NCI-H526 treated with DMSO at 0.1 percent for 48 hours (cell line): ENCODE measurements at places on chromosomes 6 and 20.

DNA sequence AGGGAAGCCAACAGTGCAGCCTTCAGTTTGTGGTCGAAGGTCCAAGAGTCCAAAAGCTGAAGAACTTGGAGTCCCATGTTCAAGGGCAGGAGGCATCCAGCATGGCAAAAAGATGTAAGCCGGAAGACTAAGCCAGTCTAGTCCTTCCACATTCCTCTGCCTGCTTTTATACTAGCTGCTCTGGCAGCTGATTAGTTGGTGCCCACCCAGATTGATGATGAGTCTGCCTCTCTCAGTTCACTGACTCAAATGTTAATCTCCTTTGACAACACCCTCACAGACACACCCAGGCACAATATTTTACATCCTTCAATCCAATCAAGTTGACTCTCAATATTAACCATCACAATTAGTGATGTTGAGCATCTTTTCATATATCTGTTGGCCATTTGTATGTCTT is 23.1 kb upstream of the PHIP start:
- DNase-seq, result no peak

DNA sequence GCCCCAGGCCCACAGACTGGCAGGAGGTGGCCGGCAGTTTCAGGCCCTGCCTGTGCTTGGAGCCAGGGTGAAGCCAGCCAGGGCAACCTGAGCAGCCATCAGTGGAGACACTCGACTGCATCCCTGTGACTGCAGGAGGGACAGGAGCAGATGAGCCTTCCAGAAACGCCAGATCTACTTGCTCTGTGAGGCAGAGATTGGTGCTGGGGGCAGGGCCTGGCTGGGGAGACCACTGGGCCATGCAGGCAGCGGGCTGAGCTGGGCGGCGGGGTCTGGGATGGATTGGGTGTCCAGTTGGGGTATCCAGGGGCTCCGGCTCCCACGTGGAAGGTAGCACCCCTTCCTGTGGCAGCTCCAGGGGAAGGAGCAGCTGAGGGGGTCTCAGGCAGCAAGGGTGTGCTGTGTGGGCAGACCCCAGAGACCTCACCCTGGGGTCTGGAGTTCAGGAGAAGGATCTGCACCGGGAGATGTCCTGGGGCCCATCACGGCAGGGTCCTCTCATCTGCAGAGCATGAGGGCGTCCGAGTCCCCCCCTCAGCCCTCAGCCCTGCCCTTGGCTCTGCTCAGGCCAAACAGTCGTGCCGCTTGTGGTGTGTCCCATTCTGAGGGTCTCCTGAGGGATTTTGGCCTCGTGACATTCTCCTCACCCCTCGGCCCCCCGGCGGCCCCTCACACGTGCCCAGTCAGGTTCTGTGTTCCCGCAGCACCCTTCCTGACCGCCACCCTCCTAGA is 334.9 kb downstream of the TAF4 start:
- DNase-seq, result no peak

DNA sequence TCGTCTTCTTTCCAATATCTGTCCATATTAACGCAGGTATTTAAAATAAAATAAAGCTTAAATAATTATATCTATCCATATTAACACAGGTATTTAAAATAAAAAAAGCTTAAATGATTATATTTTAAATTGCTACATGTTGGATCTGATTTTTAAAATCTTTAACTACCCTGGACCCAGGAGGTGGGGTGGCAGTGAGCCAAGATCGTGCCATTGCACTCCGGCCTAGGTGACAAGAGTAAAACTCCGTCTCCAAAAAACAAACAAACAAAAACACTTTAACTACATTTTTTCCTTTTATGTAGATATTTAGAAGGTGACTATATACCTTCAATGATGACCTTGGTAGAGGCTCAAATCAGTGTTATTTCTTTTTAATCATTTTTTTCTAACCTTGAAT is 211.9 kb downstream of the GRIK2 start:
- no peak for DNase-seq

DNA sequence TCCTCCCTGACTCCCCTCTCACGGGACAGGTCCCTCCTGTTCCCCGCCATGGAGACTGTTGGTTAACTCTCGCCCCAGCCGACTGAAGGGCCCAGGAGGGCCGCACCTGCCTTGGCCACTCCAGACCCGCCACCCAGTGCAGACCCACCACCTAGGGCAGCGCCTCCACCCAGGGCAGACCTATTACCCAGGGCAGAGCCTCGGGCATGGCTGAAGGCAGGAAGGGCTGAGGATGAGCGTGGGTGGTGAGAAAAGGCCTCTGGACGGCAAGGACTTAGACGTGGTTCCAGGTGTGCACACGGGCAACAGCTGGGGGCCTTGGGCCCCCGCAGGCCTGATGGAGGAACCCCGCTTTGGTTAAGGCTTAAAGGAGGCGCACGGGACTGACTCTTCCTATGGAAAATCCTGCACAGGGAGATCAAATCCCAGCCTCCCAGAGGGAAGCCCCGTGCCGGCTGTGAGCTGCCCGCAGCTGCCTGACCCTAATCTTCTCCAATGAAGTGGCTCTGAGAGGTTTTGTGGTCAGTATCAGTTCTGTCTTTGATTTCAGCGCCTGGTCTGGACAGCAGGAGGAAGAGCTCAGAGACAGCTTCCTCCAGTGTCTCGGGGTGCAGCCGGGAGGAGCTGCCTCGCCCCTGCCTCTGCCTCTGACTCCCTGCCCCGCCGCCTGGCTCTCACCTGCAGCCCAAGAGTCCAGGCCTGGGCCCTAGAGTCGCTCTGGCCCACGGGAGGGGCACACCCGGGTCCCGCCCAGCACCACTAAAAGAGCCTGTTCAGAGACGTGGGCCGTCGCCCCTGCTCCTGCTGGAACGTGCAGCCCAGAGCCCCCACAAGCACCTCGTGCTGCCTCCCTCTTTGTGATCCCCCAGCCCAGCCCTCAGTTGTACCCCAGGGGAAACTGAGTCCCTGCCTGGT is 12.1 kb upstream of the CHRNA4 start:
- no peak for DNase-seq

GRCh38 chr6:72081871-72082270 is 195.5 kb downstream of the RIMS1 start:
- no peak for DNase-seq

DNA sequence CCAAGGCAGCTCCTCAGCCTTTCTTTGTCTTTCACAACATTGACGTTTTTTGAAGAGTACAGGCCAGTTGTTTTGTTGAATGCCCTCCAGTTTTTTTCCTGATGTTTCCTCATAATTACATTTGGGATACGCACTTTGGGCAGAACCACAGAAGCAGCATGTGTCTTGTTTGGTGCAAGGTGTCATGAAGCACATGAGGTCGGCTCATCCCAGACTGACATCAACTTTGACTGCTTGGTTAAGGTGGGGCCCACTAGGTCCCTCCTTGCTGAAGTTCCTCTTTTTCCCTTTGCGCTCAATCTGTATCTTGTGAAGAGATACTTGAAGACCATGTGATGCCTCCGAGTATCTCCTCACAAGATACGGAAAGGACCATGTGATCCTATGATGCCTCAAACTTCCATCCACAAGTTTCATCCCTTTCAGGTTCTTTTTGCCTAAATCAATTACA is 10.5 kb downstream of the SNAI1 start:
- DNase-seq, result no peak

DNA sequence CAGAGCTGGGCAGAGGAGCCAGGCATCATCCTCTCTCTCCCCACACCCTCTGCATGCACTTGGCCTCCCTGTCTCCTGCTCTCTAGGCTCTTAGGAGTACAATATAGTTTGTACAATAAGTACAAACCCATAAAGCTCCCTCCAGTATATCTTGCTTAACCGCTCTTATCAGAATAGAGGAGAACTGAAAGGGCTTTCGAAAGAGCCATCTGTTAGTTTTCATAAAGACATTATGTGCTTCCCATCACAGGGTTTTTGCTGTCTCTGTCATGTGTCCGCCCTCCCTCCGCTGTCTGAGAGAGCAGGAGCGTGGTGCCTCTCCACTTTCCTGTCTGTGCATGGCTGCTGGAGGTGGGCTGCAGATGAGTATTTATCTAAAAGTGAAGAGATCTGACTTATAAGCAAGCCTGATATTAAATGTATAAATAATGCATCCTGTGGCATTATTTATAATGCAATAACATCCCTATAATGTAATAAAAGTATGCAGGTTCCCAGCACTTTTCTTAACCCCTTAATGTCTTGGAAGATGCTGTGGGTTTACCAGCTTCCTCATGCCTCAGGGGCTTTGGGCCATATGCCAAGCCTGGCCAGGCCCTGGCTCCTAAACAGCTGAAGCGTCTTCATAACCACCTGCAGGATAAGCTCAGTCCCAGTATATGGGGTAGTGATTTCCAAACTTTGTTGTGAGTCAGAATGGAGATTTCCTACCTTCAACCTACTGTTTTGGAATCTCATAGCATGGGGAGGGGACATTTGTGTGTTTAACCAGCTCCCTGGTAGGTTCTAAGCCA is 297.1 kb downstream of the DHX35 start:
- DNase-seq, result no peak

DNA sequence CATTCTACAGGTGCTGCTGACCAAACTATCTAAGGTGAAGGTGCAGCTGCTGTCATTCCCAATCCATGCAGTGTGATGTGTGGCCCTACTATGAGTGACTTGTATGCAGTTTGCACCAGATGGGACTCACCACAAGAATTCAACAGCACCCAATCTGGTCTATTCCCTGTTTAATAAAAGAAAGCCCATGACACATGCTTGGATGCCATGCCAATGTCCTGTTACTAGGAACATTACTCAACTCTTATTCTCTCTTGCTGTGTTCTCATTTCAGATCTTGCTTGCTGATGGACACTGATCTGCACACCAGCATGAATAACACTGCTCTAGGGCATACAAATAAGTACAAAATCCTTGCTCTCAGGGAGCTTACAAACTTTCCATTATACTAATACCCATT is 221.6 kb upstream of the CDYL start:
- no peak for DNase-seq

GRCh38 chr6:83057705-83058321 is 7.8 kb downstream of the UBE3D start:
- DNase-seq, result peak; percentile 42

- no peak for DNase-seq
Measured at GRCh38 chr20:49750611-49751396, 37.1 kb upstream of the B4GALT5 start.

DNA sequence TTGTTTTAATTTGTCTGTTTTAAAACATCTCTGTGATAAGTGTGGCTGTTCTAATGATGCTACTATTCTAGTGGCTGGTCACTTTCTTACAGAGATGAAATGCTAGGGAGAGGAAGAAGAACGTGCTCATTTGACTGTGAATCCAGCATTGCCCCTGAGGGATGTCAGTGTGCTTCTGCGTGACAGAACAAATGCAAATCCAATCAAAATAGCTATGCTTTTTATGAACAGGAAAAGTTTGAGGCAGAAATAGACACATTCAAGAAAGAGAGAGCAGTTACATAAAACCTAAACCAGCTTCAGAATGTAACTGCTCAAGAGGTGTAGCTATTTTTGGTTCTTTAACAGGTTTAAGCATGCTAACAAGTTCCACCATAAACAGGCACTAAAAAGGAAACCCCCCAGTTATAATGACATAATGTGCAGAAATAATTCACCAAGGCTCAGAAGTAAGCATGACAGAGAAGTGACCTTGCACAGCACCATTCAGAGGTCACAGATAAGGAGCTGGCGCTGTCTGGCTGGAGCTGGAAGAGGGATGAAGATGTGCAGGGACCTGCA is 385.3 kb downstream of the EPM2A start:
- DNase-seq, result peak; percentile 82

DNA sequence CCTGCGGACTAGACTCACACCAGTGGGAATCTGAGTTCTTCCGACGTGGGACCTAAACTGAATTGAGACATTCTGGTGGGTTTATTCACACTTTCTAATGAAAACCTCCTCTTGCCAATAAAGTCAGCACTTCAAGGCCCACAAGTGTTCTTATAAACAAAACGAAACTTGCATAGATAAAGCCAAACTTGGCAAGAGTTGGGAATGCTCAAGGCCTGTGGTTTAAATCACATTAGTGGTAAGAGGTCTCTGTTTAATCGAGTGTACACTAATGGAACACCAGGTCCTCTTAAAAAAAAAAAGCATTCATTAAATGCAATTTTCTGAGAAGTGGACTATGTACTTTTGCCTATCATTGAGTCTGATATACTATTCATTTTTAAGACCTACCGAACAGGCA is 143.3 kb downstream of the SMOC2 start:
- DNase-seq, result no peak

DNA sequence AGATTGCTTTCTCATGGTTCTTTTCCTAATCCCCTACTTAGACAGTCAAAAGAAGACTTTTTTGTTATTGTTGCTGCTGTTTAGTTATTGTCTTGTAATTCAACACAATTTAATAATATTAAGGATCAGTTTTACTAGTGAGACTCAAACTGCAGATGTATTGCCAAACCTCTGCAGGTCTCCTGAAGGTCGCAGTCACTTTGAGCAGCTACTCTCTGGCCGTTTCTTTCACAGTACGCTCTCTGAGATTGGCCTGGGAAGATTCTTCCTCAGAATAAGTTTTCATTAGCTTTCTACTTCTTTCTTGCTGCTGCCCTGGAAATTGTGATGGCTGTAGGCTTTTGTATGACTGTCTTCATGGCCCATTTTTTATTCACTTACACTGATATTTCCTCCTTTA is 930.8 kb downstream of the QKI start:
- DNase-seq, result no peak

GRCh38 chr6:47126647-47127391 is 84.7 kb upstream of the ADGRF1 start:
- no peak for DNase-seq

DNA sequence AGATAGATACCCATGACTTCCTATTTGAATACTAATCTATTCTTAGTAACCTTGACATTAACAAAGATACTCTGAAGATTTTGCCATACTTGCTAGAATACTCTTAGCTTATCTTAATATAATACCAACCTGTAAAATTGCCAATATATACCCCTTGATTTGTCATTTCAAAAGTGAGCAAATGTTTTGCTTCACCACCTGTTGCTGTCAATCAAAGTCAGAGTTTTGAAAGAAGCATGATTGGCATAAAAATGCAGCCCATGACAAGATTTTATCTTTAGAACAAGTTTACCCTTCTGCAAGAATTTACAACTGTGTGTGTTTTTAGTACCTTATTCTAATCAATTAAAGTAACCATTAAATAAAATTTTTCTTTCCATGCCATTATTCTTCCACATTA is 236.2 kb downstream of the TBX18 start:
- no peak for DNase-seq

- DNase-seq, result peak; percentile 46
Measured at GRCh38 chr6:1436334-1437306, 47.2 kb downstream of the FOXF2 start.

DNA sequence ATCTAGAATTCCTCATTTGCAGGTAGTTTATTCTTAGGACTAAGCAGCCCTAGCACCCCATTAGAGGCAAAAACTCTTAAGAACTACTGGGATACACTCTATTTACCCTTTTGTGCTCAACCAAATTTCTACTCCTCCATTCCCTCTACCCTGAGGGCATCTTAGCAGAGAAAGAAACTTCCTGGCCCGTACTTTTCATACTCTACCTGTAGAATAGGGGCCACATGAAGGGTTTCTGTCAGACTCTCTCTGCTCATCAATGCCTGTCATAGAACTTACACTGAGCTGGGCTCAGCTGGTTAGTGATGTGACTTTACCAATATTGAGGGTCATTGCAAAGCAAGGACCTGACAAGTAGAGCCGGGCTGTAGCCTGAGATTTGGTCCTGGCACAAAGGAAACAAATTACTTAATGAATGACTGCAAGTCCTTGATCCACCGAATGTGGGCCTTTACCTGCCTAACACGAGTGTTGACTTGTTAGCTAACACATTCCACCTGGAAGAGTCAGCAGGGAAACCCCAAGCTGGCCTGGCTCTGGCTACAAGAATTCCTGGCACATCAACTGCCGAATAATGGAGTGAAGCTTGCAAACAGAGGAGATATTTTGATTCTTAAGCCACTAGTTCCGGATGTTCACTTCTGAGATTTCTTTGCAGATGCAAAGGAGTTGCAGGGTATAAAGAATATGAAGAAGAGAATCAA is 280.5 kb upstream of the JAG1 start:
- DNase-seq, result no peak
